ENCODE measurements at places on chromosomes 11 and 22.

DNA sequence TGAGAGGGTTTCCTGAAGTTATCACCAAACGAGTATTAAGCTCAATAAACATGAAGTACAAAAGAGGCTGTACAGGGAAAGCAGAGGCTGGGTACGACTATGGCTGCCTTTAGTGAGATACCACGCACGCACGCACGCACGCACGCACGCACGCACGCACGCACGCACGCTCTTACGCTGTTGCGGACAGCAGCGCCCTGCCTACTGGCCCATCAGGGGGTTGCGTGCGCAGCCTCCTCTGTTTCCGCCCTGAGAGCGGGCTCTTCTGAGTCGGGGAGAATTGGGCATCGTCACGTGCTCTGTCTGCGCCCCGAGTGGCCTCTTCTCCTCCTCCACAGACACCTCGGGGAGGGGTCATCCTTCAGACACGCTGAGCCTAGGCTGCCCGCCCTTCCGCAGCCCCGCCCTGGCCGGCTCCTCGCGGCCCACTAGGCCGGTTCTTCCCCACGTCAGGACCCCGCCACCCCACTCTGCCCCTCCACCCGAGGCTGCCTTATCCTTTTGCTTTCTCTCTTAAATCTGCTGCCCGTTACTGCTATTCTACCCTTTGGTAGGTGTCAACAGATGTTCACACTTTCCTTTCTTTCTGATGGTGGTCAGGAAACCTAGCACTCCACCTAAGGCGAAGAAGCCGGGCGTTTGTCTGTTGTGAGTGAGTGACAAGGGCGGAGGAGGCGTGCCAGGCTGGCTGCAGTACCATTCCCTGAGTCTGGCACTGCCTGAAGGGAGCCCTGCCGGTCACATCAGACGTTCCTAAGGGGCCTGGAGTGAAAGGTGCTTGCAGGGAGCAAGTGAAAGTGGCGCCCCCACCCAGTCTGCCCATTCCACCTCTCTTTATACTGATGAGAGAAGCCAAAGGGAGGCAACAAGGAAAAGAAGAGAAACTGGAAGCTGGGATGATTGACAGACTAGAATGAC lies 300.4 kb upstream of the B3GAT1 start:
- no peak for DNase-seq

DNA sequence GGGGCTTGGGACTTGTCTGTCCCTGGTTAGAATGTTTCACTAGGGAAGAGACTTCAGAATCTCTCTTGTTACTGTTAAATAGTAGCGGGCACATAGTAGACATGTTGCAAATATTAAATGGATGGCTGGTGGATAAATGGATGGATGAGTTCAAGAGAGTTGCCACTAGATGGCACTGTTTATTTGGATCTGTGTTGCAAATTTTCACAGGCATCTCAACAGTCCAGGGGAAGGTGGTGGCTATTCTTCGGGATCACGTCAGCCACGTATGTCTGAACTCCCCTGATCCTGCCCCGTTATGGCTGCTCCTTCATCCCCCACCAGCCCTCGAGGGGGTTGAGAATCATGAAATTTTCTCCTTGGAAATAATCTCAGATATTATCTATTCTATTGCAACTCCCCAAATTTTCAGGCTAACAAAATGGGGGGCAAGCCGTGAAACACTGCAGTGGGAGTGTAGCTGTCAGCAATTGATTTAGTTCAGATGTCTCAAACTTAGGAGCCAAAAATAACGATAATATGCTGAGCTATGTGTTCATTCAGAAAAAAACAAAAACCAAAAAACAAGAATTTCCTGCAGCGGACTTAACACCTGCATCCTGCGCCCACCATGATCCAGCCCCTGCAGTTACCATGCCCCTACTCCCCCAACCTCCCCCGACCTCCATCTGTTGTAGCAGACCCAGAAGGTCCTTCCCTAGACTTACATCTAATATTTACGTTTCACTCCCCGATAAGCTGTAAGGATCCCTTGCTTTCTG lies 29.1 kb upstream of the BIRC3 start:
- peak; percentile 82 for DNase-seq

DNA sequence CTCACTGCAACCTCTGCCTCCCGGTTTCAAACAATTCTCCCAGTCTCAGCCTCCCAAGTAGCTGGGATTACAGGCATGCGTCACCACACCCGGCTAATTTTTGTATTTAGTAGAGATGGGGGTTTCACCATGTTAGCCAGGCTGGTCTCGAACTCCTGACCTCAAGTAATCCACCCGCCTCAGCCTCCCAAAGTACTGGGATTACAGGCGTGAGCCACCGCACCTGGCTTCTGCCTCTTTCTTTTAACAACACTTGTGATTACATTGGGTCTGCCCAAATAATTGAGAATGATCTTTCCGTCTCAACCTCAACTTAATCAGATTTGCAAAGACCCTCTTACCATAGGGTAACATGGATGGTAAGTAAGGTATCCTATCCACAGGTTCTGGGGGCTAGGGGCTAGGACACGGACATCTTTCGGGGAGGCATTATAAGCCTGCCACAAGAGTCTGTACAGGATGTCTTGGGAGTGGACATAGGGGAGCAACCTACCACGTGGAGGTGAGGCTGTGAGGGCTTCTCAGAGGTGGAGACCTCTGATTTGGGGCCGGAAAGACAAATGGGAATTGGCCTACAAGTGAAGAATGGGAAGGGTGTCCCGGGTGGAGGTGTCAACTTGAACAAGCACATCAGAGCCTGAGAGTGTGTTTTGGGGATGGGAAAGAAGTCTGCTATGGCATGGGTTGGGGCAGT lies 2.7 kb upstream of the CBX6 start:
- DNase-seq = no peak

GRCh38 chr11:94558468-94558867 lies 8.7 kb upstream of the PIWIL4 start:
- DNase-seq = no peak

DNA sequence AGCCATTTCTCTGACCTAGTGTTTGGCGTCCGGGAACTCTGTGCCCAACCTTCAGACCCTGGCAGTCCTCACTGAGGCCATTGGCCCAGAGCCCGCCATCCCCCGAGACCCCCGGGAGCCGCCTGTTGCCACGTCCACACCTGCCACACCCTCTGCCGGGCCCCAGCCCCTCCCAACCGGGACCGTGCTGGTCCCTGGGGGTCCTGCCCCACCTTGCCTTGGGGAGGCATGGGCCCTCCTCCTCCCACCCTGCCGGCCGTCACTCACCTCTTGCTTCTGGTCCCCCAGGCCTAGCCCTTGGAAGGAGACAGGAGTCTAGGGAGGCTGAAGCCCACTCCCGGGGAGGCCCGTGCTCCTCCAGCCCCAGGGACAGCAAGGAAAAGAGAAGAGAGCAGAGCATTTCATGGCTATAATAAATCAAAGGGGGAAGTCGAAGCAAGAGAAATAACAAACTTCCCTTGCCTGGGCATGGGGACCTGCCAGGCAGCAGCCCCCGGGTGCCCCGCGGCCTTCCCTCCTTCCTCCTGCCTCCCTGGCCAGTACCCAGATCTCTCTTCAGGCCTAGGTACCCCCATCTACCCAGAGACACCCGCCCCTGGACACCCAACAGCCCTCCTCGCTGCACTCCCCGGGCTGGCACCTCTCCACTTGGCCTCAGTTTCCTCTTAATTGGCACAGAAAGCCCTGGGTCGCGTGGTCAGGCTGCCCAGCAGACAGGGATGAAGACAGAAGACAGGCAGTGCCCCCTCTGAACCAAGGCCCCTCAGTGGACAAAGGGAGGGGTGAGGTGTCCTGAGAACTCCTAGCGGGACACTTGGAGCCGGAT lies 13.0 kb upstream of the SLC39A13 start:
- DNase-seq = no peak

DNA sequence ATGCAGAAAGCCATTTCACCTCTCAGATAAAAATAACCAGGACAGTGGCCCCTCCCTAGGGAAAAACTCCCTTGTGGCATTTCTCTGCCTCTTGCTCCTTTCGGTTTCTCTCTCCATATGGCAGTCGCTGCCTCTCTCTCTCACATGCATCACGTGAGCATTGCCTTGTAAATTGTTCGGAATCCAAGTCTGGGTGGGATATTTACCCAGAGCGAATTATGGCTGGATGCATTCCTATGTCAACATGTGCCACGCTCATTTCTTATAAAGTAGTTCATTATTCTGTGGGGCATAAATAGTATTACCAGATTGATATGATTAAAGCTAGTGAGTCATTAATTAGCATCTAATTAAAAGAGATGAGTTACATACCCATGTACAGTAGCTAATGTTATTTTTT lies 392.9 kb downstream of the INSC start:
- DNase-seq = no peak

Data from NCI-H1105 (cell line).